ENCODE measurements at places on chromosomes 2 and 18. TPM values are rescaled to one million over a fixed set of nuclear protein-coding genes. Genes with fewer than 3 reads are reported as not detected.

The SERPINB2 gene
- total RNA-seq = not detected

The BMP10 gene
- not detected for total RNA-seq

The IL36B gene
- not detected for total RNA-seq

The SIX3 gene
- not detected for total RNA-seq

The LIPG gene
- total RNA-seq = 32.4 TPM

The MERTK gene
- 3.3 TPM for total RNA-seq

The PNKD gene
- 40.3 TPM for total RNA-seq

- no peak overlapping the region for H3K27ac ChIP-seq
- H3K4me1 ChIP-seq = no peaks in the 10 kb centered on the region
- no peak overlapping the region for H3K4me3 ChIP-seq
Measured at GRCh38 chr2:12835733-12836132, 119.0 kb downstream of the TRIB2 start.

- peaks cover 21% of the 10 kb centered on the region for H3K4me1 ChIP-seq
- no peak overlapping the region for H3K4me3 ChIP-seq
- peaks cover 5% of the 10 kb centered on the region for H3K36me3 ChIP-seq
- no peak for DNase-seq
- H3K27me3 ChIP-seq = no peaks in the 10 kb centered on the region
Measured at GRCh38 chr2:73020657-73021370, 50.7 kb downstream of the SFXN5 start.

- H3K27ac ChIP-seq = no peak overlapping the region
- H3K36me3 ChIP-seq = no peaks in the 10 kb centered on the region
Measured at GRCh38 chr2:20433249-20433648, 13.6 kb upstream of the RHOB start.

DNA sequence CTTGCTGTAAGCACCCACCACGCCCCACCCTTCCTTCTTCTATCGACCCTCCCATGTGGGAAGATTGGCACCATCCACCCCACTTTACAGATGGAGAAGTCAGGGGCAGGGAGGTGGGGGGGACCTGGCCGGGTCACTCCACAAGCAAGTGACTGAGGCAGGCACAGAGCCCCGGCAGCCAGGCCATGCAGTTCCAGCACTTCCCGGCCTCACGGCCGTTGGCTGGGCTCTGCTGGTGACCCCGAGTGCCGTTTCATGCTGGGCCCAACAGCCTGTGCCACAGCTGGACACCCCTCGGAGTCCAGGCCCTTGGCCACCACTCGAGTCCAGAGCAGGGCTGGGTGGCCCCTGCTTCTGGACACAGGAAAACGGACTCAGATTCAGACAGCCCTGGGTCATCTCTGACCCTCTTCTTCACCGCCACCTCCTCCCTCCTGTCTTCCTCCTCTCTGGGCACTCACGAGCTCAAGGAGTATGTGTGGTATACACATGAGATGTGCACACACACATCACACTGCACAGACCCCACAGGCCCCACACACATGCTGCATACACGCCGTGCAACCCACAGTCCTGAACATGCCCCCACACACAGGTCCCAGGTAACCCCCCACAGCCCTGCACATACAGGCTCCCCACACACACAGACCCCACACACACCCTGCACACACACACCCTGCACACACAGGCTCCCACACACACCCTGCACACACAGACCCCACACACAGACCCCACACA, 89.3 kb upstream of the GPC1 start:
- no peak overlapping the region for H3K4me3 ChIP-seq
- H3K36me3 ChIP-seq = peaks cover 4% of the 10 kb centered on the region
- peaks cover 5% of the 10 kb centered on the region for H3K4me1 ChIP-seq
- no peak for DNase-seq

DNA sequence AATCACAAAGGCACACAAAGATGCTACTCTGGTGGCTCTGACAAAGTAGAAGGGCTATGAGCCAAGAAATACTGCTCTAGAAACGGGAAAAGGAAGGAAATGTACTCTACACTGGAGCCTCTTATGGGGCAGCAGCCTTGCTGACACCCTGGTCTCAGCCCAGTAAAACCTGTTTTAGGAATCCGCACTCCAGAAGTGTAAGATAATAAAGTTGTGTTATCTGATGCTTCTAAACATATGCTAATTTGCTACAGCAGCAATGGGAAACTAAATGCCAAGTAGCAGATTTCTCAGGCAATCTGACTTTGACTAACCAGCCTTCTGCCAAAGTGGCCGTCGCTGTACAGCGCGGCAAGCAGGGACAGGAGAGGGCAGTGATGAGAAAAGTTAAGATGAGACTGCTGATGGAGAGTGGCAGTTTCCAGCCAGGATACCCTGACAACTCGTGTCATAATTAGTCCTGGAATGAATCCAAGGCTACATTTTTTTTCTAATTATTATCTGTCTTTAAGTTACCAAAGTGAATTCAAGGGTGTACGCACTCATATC, 99.0 kb downstream of the NETO1 start:
- no peaks in the 10 kb centered on the region for H3K36me3 ChIP-seq
- no peak overlapping the region for H3K4me3 ChIP-seq
- no peak for DNase-seq
- H3K4me1 ChIP-seq = peaks cover 4% of the 10 kb centered on the region

DNA sequence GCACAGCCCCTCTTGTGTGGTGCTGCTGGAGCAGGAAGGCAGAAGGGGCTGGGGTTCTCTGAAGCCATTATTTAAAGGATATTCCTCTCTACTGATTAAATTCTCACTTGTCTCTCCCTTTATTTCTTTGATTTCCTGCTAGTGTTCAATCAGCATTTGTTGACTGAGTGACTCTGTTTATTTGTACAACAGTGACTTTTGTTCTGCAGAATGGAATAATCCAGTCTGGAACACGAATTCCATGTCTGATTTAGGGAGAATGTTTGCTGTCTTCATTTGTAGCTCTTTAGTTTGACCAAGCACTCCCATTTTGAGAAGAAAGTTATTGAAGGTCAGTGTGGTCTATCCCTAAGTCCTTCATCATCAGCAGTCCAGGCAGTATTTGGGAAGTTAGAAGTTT, 141.2 kb downstream of the SETBP1 start:
- no peak overlapping the region for H3K4me3 ChIP-seq
- peaks cover 3% of the 10 kb centered on the region for H3K36me3 ChIP-seq
- peaks cover 43% of the 10 kb centered on the region for H3K4me1 ChIP-seq
- no peak overlapping the region for H3K27ac ChIP-seq
- DNase-seq = no peak

DNA sequence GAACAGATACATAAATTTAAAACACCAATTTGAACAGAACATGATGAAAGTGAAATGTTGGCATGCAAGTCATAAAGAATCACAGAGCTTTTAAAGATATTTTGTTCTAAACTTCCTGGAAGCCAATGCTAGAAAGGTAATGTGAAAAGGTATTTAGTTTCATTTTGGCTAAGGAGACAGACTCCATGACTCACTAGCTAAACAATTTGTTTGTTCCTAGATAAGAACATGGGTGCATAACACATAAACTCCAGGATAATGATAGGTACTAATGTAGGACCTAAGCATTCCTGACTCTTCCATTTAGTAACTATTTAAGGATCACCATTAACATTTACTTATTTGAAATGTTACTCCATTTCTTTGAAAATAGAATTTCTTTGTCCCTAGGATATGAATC, 292.5 kb upstream of the CNTNAP5 start:
- no peaks in the 10 kb centered on the region for H3K4me1 ChIP-seq
- no peak overlapping the region for H3K27ac ChIP-seq
- H3K36me3 ChIP-seq = no peaks in the 10 kb centered on the region
- no peak for DNase-seq
- no peaks in the 10 kb centered on the region for H3K27me3 ChIP-seq
- H3K4me3 ChIP-seq = no peak overlapping the region

- no peak overlapping the region for H3K27ac ChIP-seq
- H3K4me3 ChIP-seq = no peak overlapping the region
- H3K4me1 ChIP-seq = no peaks in the 10 kb centered on the region
- H3K27me3 ChIP-seq = no peaks in the 10 kb centered on the region
- H3K36me3 ChIP-seq = no peaks in the 10 kb centered on the region
- no peak for DNase-seq
Measured at GRCh38 chr2:152050915-152051314, 47.9 kb downstream of the CACNB4 start.

- no peaks in the 10 kb centered on the region for H3K4me1 ChIP-seq
- DNase-seq = no peak
- no peak overlapping the region for H3K27ac ChIP-seq
- H3K4me3 ChIP-seq = no peak overlapping the region
Measured at GRCh38 chr2:180343528-180344345, 336.6 kb upstream of the CWC22 start.

GRCh38 chr2:60530660-60531281, 22.7 kb downstream of the BCL11A start:
- H3K27me3 ChIP-seq = peaks cover 85% of the 10 kb centered on the region
- H3K4me1 ChIP-seq = peaks cover 28% of the 10 kb centered on the region
- H3K27ac ChIP-seq = no peak overlapping the region
- H3K36me3 ChIP-seq = no peaks in the 10 kb centered on the region
- no peak overlapping the region for H3K4me3 ChIP-seq

GRCh38 chr18:75782204-75782603, 354.7 kb upstream of the SMIM21 start:
- peaks cover 32% of the 10 kb centered on the region for H3K4me1 ChIP-seq
- no peak overlapping the region for H3K27ac ChIP-seq
- H3K36me3 ChIP-seq = no peaks in the 10 kb centered on the region
- no peak for DNase-seq
- no peaks in the 10 kb centered on the region for H3K27me3 ChIP-seq

DNA sequence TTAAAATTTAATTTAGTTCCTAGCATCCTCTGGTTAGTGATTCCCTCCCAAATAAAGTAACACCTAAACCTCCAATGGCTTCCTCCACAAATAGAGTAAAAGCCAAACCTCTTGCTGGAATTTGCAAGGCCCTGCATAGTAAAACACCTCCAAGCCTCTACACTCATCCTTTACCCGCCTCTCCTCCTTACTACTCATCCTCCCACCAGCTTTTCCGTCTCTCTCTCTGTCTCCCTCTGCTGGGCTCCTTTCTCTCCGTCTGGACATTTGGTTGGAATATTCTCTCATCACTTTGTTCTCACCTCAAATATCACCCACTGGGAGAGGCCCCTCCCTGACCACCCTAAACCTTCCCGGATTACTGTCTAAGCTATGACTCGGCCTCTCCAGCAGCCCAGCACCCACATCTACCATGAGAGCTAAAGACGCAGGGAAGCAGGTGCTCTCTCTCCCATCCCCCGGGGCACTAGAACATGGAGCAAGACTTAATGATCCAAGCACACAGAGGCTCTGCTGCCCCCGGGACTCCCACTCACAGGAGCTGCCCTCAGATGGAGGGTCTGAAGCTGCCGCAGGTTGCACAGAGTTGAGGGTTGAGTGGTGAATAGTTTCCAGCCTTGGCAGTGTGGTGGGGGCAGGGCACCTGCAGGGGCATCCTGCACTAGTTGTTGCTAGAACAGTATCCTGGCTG, 167.2 kb downstream of the FBXO15 start:
- H3K36me3 ChIP-seq = no peaks in the 10 kb centered on the region
- peak; percentile 62 for DNase-seq
- H3K27ac ChIP-seq = no peak overlapping the region
- no peak overlapping the region for H3K4me3 ChIP-seq
- no peaks in the 10 kb centered on the region for H3K4me1 ChIP-seq

- H3K27me3 ChIP-seq = no peaks in the 10 kb centered on the region
- H3K4me3 ChIP-seq = no peak overlapping the region
- DNase-seq = no peak
- H3K36me3 ChIP-seq = peaks cover 3% of the 10 kb centered on the region
- no peaks in the 10 kb centered on the region for H3K4me1 ChIP-seq
- H3K27ac ChIP-seq = no peak overlapping the region
Measured at GRCh38 chr2:241494311-241494908, 14.0 kb downstream of the STK25 start.

DNA sequence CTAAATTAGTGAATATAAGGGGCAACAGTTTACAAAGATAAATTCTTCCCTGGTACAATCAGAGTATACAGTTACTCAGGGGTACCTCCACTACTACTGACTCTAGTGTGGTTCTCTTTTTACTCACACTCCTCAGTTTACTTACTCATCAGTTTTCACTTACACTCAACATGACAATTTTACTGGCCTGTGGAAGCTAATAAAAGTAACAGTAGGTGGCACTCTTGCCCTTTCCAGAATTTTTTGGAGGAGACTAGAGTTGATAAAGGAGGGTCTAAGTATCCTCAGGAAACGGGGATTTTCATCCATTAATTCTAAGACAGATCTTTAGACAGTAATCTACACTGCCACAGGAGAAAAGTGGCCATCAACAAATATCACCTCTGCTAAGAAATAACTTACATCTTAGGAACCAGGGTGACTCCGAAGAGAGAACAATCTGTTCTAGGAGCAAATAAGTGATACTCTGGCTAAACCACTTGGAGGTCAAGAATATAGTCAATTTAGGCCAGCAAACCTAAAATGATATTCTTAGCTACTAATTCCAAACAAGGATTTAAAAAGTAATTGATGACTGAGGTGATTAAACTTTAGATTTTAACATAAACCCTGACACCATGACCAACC, 61.3 kb downstream of the ATL2 start:
- peak; percentile 23 for DNase-seq
- no peaks in the 10 kb centered on the region for H3K27me3 ChIP-seq
- no peak overlapping the region for H3K27ac ChIP-seq

DNA sequence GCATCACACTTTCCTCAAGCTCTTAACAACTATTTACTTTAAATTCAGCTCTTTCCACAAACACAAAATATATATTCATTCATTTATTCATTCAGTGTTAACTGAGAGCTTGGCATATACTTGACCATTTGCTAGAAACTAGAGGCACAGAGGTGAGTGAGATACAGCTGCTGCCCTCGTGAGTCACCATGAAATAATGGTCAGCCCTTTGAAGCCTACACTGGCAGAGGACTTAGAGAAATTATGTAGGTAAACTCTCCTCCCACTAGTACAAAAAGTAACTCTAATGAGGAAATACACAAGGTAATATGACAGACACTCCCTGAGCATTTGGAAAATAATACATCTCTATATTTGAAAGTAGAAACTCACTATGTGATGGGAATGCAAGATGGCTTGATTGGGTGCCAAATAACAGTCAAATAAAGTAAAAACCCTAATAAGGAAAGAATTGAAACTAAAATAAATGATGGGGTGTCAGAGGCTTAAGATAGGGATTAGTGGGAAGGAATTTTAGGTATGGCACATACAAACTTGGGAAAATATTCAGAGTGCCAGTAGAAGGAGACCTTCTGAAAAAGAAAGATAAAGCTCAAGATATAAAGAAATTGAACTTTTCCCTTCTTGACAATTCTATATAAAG, 61.1 kb downstream of the ANTXR1 start:
- no peak for DNase-seq
- no peaks in the 10 kb centered on the region for H3K4me1 ChIP-seq
- no peak overlapping the region for H3K27ac ChIP-seq
- H3K27me3 ChIP-seq = no peaks in the 10 kb centered on the region
